Jurkat, Clone E6-1 (cell line): ENCODE measurements at places on chromosomes 6 and 20.
A peak's percentile ranks its signal among the peaks of the same experiment; 100 is the strongest.

GRCh38 chr6:85798931-85799652 lies 156.4 kb upstream of the SYNCRIP start:
- no peak for DNase-seq

- DNase-seq, result no peak
These were observed 30.1 kb downstream of the PRDM1 start for GRCh38 chr6:106116125-106116832.

- DNase-seq, result no peak
These were observed 54.1 kb downstream of the MYH7B start for GRCh38 chr20:35009665-35010328.

DNA sequence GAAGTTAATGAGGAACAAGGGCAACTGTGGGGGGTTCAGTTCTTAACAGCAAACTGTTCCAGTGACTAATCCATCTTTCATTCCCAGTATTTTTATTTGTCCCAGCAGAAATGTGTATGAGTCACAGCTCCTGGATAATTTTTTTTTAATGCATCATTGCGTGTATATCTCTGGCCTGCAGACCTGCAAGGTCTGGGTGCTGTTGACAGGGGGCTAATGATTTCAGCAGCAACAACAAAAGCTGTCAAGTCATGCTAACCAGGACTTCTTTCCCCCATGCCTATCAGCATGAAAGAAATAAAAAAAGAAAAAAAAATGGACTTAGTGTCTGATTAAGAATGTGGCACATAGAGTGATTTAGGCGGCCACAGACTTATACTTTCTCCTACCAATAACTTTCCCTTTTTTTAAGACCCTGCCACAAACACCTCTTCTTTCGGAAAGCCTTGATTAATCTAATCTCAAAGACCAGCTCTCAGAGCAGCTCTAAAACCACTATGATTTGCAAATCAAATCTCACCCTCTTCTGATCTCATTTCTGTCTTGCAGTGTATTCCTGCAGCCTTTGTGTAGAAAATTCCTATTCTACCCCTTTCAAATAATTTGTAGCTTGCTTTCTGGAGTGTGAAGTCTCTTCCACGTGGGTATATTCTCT lies 14.2 kb upstream of the PREX1 start:
- DNase-seq, result no peak

DNA sequence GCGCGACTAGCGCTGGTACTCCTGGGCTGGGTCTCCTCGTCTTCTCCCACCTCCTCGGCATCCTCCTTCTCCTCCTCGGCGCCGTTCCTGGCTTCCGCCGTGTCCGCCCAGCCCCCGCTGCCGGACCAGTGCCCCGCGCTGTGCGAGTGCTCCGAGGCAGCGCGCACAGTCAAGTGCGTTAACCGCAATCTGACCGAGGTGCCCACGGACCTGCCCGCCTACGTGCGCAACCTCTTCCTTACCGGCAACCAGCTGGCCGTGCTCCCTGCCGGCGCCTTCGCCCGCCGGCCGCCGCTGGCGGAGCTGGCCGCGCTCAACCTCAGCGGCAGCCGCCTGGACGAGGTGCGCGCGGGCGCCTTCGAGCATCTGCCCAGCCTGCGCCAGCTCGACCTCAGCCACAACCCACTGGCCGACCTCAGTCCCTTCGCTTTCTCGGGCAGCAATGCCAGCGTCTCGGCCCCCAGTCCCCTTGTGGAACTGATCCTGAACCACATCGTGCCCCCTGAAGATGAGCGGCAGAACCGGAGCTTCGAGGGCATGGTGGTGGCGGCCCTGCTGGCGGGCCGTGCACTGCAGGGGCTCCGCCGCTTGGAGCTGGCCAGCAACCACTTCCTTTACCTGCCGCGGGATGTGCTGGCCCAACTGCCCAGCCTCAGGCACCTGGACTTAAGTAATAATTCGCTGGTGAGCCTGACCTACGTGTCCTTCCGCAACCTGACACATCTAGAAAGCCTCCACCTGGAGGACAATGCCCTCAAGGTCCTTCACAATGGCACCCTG lies 1.6 kb downstream of the TPBG start:
- DNase-seq, result no peak

- DNase-seq, result no peak
These were observed 5.2 kb upstream of the BTN3A2 start for GRCh38 chr6:26359765-26360164.

- no peak for DNase-seq
These were observed 51.0 kb downstream of the NCOA6 start for GRCh38 chr20:34774449-34774848.

DNA sequence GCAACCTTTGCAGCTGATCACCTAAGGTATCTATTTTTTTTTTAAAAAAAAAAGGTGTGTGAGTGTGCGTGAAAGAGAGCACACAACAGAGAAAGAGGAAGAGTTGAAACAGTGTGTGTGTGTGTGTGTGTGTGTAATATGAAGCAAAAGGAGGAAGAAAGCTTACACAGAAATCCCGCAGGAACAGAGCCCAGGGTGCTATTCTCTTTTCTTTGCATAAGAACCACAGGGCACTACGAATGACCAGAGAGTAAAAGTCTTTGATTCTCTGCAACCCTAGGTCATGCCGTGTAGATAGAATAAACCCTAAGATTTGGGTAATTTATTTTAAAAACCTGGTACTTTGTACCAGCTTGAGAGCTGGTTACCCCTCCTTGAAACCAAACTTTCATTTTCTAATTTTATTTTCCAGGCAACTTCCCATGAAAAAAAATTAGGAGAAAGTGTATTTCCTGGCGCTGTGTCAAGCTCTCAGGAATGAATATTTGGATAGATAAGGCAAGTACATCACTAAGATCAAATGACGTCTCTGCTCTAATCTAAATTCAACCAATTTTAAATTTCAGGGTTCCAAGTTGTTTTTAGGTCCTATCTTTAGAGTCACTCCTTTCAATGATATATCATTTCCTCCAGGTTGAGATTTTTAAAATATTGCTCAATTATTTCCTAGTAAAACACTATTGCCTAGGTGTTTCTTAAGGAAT lies 47.9 kb upstream of the ID4 start:
- DNase-seq, result no peak

GRCh38 chr20:44805979-44806620 lies 4.2 kb downstream of the RIMS4 start:
- DNase-seq, result no peak

- DNase-seq, result no peak
These were observed 153.6 kb downstream of the VEGFA start for GRCh38 chr6:43923376-43924221.

DNA sequence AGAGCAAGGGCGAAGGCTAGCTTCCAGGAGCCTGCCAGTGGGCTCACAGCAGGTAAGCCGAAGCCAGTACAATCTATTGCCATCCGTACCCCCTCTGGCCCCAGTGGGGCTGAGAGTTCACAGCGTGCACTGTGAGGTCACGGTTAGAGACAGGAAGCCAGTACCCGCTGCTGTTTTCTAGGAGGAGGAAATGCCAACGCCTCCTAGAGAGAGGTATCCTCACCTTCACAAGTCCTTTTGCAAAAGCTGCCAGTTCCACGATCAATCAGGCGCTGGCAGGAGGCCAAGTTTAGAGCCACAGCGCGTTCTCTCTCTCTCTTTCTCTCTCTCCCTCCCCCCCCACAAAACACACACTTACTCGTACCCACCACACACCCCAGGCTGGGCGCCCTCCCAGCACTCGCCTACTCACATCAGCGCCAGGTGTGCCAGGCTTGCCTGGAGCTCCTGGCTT lies 22.5 kb downstream of the COL9A1 start:
- DNase-seq, result peak; percentile 82

DNA sequence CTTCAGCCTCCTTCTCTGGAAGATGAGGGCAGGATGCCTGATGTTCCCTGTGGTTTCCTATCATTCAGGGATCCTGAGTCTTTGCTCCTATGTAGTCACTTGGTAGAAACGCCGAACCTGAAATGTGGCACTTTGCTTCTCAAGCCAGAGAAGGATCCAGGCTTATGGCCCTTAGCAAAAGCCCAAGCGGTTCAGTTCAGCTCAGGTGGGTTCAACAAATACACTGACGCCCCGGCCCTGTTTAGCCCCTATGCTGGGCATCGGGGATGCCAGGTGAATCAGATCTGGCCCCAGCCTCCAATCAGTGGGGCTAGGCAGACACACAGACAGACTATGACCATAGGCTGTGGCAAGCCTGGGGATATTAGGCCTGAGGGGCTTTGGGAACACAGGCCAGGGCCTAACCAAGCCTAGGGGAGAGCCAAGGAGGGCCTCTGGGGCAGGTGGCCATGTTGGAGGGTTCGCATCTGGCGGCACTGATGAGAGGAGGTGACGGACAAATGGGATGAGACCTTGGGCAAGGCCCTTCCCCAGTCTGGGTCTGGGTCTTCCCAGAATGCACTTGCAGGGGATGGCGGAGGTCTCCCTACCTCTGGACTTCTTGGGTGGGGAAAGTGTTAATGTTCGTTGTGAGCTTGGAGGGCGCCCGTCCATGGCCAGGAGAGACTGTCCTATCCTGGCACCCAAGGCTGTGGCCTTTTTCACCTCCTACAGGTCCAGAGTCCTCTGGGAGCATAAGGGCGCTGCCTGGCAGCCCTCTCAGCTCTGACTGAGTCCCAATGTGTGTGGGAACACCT lies 17.6 kb upstream of the SRC start:
- no peak for DNase-seq
